Endodermal cell (in vitro differentiated cells): ENCODE measurements at places on chromosomes 4 and X. TPM values are rescaled to one million over a fixed set of nuclear protein-coding genes. Genes with fewer than 3 reads are reported as not detected.
A peak's percentile ranks its signal among the peaks of the same experiment; 100 is the strongest.

GRCh38 chr4:170853422-170854021 lies 763.8 kb upstream of the AADAT start:
- DNase-seq = peak; percentile 86

- peak; percentile 43 for DNase-seq
These were observed 66.1 kb upstream of the MAML3 start for GRCh38 chr4:140220058-140220457.

The CFAP97 gene
- total RNA-seq = 39.0 to 41.6 TPM (median 40.2 TPM) in 3 replicates

DNA sequence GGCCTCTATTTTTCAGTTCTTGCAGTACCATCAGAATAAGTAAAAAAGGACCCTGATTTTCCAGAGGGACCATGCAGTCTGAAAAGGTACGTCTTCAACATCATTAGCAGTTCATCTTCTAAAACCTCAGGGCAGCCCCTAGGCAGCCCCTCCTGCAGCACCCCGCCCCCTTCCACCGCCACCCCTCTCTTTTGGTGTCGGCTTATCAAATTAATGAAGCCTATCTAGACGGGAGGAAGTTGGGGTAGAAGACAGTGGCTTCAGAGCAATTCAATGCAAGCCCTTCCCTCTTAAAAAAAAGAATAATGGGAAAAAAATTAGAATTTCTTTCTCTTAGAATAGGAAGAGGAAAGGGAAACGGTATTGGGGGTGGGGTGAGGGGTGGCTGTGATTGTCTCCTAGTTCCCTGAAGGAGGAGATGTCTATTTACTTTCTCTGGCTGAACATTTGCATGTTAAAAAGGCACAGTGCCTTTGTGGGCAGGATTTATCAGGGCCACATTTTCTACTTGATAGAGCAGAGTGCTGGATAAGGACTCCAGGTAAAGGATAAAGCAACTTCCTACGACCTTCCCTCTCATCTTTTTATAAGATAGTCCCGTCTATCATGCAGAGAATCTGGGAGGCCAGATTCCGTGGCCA lies 159.4 kb downstream of the MGST2 start:
- no peak for DNase-seq

The CA5B gene
- total RNA-seq = 10.2 to 40.7 TPM (median 14.0 TPM) in 3 replicates

The PROM1 gene
- total RNA-seq = 49.9 and 51.6 TPM in 2 replicates

DNA sequence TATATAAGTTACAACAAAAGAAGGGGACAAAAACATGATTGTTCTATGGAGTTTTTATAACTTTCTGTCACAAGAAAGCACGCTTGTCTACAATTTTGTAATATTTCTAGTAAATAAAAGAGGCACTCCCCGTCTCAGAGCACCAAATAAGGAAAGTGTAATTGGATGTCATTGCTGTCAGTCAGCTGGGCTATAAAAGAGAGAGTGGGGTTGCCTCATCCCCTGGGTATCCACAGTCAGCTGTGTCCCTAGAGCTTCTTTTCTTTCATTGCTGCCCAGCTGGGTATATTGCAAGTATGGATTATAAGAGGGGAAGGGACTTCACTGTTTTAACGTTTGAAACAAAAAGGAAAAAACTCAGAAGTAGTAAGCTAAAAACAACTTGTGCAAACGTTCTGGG lies 61.3 kb downstream of the NPNT start:
- no peak for DNase-seq

GRCh38 chr4:41200486-41201017 lies 13.8 kb downstream of the APBB2 start:
- no peak for DNase-seq

DNA sequence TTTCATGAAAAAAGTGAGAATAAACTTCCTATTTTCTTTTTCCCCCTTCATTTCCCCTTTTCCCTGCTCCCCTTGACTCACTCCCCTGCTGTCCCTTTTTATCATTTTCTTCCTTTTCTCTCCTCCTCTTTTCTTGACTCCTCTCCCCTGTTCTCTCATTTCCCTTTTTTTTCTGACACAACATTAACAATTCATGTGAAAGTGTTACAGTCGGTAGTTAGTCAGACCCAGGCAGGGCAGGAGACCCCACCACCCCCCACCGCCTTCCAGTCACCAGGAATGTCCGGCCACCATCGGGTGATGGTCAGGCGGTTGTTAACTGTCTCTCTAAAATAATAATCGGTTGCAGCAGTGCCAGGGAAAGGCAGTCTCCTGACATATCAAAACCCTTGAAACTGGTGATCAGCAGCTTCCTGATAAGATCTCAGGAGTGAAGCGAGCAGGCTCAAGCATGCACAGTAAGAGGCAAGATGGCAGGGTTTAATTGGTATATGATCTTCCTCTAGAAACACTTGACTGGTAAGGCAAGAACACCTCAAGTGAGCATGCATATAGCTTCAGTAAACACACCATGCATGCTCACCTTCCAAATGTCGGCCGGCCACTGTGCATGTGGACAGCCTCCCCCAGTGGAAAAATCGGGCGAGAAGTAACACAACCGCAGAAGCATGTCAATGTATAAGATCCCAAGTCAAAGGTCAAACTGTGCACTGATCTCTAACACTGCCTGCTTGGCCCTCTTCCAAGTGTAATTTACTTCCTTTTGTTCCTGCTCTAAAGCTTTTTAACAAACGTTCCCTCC lies 191.4 kb downstream of the NDST4 start:
- DNase-seq = peak; percentile 66

The GABRG1 gene
- total RNA-seq = 0.05 and 0.07 TPM in 2 replicates
